C1 segment of cervical spinal cord (tissue), 14 donors: ENCODE measurements at places on chromosomes 7 and 10.

DNA sequence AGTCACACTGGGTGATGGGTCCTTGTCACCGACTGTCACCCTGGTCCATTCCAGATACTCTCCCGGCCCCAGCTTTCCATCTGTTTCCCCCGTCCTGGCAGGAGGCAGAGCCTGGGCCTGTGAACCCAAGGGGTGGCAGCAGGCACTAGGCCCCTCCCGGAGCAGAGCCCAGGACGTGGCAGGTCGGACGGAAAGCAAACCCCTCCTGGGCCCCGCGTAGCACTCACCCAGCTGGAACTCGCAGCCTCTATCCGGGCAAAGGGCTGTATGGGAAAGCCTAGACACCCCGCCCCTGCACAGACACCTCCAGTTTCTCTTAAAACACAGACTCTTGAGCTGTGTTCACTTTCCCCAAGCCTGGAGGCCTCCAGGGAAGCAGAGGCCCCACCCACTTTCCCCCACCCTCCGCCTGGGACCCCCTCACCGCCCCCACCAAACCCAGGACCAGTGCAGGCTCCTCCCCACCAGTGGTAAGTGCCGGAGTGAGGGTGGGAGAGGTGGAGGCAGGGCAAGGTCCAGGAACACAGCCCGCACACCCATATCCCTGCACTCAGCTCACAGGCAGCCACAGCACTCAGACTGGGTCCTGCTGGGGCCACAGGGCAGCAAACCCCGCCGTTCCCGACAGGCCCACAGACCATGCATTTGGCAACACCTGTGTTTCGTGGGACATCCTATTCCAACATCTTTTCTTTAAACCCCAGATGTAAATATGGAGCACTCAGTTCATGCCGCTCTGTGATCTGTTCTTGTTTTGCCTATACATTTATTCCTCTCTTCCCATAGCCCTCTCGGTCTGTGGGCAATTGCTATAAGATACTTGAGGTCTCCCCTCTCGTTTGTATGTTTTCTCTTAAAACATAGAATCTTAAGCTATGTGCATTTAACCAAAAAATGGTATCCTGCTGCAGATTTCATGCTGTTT is 98.2 kb upstream of the PDGFA start:
- DNase-seq = no peak

DNA sequence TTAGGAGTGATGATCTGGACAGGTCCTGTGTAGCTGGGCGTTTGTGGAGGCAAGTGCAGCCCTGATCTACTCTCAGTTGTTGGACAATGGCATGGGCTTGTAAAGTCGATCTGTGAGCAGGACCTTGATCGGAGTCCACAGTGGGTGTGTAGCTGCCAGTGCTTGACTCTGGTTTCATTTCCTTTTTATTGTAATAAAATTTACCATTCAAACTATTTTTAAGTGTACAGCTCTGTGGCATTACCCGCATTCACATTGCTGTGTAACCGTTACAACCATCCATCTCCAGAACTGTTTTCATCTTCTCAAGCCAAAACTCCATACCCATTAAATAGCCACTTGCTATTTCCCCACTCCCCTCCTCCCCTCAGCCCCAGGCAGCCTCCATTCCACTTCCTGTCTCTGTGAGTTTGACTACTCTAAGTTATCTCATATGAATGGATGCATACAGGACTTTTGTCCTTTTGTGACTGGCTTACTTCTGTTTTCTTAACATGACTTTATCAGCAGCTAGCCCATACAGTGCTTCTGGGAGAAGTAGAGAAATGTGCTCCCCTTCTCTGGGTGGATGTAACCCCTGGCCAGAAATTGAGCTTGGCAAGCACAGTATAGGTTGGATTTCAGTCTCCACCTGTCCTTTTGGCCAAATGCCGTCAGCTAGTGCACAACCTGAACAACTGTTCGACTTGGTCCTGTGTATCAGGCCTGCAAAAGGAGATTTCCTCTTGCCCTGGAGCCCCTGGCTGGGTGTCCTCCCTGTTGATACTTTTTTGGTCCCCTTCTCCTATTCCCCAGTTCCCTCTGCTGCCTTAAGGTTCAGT is 180.0 kb downstream of the LRMDA start:
- no peak for DNase-seq

DNA sequence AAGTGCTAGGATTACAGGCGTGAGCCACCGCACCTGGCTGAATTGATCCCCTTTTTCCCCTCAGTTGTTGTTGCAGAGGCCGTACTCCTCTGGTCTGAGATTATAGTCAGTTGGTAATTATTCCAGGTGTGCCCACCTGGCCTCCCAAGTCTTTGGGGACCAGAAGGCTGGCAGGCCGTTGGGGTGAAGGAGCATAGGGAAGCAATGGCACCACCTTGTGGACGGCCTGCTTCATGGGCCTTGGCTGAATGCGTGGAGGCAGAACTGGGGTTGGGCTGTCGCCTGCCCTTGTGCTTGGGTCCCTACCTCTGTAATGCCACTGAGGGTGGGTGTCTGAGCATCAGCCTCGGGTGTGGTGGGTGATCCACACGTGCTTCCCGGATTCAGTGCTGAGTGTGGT is 125.7 kb downstream of the RGS10 start:
- peak; percentile 9 for DNase-seq

DNA sequence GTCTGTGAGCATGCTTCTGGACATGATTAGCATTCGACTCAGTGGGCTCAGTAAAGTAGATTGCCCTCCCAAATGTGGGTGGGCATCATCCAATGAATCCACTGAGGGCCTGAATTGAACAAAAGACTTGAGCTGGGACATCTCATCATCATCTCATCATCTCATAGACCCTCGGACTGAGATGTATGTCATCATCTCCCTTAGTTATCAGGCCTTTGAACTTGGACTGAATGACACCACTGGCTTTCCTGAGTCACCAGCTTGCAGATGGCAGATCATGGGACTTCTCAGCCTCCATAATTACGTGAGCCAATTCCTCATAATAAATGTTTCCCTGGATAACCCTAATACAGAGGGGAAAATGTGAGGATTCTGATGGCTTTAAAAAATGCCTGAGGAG is 128.3 kb upstream of the LSM8 start:
- DNase-seq = no peak

- DNase-seq = no peak
Measured at GRCh38 chr10:44045020-44045419, 339.9 kb downstream of the CXCL12 start.

GRCh38 chr7:95397381-95397780 is 1.2 kb upstream of the PON3 start:
- no peak for DNase-seq

DNA sequence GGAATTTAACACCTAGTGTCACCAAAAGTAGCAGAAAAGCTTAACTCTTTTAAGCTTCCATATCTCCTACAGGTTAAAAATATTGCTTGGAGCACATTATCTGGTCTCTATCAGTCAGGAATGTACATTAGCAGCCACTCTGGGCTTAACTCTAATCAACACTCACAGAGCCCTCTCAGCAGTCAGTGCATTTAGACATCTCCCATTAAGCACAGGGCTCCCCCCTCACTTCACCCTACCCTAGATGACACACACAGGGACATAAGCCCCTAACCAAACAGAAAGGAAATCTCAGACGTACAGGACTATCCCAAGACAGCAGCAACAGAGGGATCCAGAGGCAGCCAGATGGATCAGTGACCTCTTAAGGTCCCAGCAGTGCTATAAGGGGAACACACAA is 26.4 kb downstream of the FBXW4 start:
- DNase-seq = no peak

DNA sequence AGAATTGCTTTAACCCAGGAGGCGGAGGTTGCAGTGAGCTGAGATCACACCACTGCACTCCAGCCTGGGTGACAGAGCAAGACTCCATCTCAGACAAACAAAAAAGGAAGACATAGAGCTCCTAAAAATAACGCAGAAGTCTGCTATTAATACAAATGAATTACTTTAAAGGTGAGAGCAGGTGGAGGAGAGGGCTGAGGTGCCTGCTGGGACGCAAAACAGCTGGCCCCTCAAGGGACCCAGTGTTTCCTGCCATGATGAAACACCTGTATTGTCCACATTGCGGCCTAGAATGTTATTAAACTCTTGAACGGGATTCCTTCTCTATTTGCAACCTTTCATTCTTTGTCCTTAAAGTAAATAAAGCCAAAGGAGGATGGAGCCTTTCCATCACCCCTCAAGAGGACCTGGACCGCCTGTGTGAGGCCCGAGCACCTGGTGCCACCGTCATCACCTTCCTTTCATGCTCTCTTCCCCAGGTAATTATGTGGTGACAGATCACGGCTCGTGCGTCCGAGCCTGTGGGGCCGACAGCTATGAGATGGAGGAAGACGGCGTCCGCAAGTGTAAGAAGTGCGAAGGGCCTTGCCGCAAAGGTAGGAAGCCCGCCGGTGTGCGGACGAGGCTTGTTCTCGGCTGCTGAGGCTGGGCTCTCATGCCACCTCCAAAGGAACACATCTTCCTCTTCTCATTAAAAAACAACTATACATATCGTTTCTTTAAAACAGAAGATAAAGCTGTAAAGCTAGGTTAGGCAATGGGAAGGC is 136.7 kb downstream of the EGFR start:
- DNase-seq = no peak

- no peak for DNase-seq
Measured at GRCh38 chr10:62741996-62742395, 62.5 kb upstream of the ADO start.

DNA sequence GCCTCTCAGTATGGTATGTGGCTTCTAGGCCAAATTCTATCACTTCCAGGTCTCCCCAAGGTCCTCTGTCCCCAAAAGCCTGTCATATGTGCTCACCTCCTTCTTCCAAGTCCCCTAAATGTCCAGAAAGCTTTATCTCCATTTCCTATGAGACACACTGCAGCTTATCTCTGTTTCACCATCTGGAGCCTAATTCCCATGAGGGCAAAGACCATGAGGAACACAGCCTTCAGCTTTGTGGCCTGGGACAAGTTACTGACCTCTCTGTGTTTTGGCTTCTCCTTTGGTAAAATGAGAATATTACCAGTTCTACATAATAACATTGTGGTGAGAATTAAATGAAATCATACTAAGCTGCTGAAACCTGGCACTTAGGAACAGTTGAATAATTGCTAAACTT is 19.2 kb downstream of the ST8SIA6 start:
- DNase-seq = no peak

DNA sequence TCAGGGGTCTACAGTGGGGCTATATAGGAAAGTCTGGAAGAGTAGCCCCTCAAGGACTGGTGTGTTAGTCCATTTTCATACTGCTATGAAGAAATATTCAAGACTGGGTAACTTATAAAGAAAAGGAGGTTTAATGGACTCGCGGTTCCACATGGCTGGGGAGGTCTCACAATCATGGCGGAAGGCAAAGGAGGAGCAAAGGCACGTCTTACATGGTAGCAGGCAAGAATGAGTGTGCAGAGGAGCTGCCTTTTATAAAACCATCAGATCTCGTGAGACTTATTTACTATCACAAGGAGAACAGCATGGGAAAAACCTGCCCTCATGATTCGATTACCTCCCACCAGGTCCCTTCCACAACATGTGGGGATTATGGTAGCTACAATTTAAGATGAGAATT is 3.0 kb downstream of the FKBP14 start:
- DNase-seq = no peak

DNA sequence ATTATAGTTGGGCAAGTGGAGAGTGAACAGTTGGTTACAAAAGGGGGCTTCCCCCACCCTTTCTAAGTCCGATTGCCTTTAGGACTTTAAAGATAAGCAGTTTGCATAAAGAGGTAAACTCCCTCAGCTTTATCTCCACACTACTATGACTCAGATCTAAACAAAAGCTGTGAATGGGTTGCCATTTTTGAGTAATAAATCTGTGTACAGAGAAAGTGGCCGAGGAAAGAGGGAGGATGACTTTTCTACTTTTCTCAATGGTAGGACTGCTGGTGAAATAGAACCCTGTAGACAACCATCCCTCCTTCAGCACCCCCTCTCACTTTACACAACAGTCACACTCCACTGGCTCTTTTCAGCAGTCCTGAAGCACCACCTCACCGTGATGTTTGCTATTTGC is 71.2 kb downstream of the DNMBP start:
- DNase-seq = no peak

DNA sequence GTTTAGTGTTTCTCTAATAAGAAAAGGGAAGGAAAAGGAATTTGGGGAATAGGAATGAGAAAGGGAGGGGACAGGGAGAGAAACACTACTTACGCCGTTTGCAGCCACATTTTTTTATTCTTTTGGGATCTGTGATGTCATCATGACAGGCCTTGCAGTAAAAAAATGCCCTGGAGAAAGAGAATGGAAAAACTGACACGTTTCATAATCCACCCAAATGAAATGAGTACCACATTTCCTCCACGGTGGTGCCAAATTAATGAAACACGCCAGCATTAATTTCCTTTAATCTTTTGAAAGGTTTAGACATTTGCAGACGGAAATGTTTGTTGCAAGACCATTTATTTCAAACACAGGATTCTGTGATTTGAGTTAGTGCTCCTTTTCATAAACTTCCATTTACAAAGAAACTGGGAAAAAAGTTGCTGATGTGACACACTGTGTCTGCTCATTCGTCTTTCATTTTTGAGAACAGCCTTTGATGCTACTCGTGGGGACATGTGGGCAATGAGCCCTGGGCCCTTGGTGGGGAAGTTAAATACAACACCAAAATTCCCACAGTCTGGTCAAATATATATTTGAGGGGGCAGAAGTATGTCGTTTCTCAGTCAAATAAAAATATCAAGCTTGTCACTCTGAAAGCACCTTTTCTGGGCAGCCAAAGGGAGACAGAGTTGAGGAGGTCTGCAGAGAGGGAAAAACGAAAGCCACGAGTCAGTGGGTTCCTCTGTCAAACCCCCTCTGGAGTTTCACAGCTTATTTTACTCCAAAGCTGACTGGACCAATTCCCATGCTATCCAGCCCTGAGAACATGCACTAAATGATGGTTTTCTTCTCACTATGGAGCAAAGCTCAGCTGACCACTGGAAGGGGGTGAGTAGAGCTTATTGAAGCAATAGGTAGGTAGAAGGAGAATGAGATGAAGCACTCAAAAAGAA is 625.5 kb downstream of the KCNMA1 start:
- DNase-seq = no peak

DNA sequence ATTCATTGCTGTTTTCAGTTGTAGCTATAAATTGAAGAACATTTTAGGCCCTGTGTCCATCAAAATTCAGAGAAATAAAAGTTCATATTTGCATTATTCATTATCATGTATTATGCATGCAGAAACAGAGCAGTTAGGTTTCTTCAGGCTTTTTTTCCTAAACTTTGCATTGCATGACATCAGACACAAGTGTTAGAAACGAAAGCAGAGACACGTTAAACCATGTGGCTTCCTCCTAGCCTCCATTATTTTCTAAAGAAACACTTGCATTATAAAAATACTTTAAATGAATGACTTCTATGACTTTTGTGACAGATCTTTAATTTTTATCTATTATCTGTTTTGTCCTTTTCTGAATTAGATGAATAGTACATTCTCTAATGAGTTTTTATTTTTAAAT is 8.8 kb upstream of the EBLN1 start:
- DNase-seq = no peak

DNA sequence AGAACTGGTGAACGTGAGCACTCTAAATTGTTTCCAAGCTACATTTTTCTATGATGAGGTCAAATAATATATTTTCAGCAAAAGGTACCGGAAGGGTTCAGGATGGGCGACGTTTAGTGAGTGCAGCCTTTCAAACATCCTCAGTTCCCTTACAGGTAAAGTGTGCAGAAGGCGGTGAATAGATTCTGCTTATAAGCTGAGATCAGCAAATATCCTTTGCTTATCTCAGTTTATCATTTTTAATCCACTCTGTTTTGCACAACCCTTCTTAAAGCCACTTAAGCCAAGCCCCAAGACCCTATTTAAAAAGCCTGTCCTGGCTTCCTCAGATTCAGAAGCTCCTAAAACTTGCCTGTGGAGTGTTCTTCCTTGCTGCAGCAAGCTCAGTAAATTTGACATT is 103.1 kb upstream of the DGKB start:
- DNase-seq = no peak
